ENCODE measurements at places on chromosomes 1 and 21.
A peak's percentile ranks its signal among the peaks of the same experiment; 100 is the strongest.

DNA sequence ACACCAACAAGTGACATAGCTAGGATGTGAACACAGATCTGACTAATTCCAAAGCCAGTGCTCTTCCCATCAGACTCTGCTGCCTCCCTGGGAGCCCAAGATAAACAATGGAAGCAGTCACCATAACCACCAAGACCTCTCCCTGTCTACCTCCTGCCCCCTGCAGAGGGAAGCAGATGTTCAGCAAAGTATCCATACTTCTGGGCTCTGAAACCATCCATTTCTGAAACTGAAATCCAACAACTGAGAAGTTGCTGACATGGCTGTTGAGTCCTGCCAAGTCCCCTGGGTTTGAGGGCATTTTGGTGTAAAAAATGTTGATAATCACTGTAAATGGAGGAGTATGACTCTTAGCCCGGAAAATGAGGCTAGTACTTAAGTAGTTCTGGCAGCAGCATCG lies 102.1 kb downstream of the TYW3 start:
- no peak for DNase-seq

DNA sequence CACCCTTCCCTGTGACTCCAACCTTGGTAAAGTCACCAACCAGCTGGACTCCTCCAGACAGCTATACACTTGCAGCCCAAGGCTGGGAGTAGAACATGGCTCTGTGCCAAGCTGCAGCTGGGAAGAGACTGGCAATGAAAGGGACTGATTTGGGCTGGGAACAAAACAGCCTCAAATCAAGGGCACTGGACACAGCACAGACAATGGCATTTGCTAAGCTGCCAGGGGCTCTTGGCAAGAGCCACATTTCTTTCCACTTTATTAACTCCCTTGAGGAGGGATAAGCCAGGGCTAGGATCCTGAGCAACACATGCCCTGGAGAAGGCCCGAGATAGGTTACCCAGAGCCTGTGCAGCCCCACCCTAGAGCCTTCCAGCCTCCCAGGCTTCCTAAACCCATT lies 12.0 kb downstream of the SYT11 start:
- no peak for DNase-seq

GRCh38 chr1:116987256-116987555 lies 14.4 kb upstream of the CD101 start:
- peak; percentile 32 for DNase-seq

- no peak for DNase-seq
These were observed 15.0 kb downstream of the HTR1D start for GRCh38 chr1:23202263-23202749.

GRCh38 chr1:27884006-27884954 lies 11.9 kb downstream of the THEMIS2 start:
- no peak for DNase-seq

All from T-helper 2 cell (primary cell).